ENCODE measurements at places on chromosomes 2 and 18.

DNA sequence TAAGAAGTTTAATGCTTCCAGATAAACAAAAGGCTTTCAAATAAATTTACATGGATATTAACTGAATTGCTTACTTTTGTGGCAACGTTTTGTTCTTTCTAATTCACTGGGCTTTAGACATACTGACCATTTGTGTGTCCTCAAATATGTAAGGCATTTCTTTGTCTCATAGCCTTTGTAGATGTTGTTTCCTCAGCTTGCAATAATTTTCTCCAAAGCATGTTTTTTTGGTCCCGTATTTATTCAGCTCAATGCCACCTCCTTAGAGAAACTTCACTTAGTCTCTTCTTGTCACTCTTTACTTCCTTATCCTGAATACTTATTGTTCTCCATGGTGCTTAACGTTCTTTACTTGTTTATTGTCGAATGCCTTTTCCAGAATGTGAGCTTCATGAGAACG is 98.5 kb downstream of the NUP35 start:
- DNase-seq = no peak

DNA sequence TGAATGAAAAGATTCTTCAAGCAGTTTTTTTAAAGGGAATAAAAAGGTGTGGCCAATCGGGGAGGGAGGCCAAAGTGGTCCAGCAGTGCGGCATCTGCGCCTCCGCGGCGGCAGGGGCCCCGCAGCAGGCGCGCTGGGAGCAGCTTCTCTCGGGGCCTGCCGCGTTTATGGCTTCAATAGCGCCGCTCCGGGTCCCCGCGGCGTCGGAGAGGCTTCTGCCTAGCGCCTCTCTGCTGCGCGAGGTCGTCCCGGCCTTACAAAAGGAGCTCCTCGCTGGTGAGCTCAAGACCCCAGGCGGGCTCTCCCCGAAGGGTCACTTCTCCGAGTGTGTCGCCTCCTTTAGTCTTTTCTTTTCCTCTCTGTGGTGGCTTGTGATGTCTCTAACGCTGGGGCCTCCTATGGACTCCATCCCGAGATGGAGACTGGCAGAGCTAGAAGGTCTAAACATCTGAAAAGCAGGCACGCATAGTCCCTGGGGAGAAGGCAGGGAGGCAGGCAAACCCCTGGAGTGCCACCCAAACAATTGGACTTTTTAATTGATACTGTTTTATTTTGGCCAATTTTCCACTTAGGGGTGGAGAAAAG is 67.1 kb downstream of the SUMO1 start:
- peak; percentile 40 for DNase-seq

GRCh38 chr18:14179306-14179705 is 47.1 kb upstream of the ZNF519 start:
- no peak for DNase-seq

DNA sequence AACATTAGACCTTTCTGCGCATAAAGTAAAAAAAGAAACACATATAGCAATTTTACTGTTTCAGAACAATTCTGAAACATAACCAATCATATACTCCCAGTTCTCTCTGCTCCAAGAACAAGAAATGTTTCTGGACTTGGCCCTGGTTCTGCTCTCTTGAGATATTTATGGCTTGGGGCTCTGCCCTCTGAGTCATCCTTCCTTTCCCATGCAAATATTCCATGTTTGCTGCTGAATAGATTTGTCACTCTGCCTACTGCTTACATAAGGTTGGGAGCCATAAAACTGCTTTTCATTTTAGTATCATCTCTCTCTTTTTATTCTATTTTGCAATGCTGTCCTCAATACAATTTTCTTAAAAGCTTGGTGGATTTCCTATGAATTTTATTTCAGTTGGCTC is 499.6 kb upstream of the ACVR2A start:
- peak; percentile 2 for DNase-seq

GRCh38 chr2:95068256-95068655 is 42.7 kb downstream of the MAL start:
- no peak for DNase-seq

GRCh38 chr2:68698567-68699377 is 35.8 kb upstream of the ARHGAP25 start:
- no peak for DNase-seq

- peak; percentile 68 for DNase-seq
Measured at GRCh38 chr2:105179469-105180372, 61.8 kb upstream of the GPR45 start.

- DNase-seq = no peak
Measured at GRCh38 chr2:232299084-232299483, 79.5 kb upstream of the ALPP start.

DNA sequence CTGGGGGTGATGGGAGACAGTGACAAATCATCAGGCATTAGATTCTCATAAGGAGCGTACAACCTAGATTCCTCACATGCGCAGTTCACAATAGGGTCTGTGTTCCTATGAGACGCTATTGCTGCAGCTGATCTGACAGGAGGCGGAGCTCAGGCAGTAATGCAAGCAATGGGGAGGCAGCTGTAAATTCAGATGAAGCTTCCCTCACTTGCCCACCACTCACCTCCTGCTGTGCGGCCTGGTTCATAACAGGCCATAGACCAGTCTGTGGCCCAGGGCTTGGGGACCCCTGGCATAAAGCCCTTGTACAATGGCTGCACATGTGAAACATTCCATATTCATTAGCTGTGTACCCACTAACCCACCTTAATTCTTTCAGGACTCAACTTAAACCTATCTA is 18.0 kb downstream of the NMUR1 start:
- peak; percentile 45 for DNase-seq

- DNase-seq = no peak
Measured at GRCh38 chr2:3876685-3877084, 173.3 kb downstream of the DCDC2C start.

GRCh38 chr2:240649331-240649730 is 24.1 kb downstream of the GPR35 start:
- no peak for DNase-seq

- DNase-seq = no peak
Measured at GRCh38 chr2:191693166-191693565, 15.2 kb downstream of the NABP1 start.

DNA sequence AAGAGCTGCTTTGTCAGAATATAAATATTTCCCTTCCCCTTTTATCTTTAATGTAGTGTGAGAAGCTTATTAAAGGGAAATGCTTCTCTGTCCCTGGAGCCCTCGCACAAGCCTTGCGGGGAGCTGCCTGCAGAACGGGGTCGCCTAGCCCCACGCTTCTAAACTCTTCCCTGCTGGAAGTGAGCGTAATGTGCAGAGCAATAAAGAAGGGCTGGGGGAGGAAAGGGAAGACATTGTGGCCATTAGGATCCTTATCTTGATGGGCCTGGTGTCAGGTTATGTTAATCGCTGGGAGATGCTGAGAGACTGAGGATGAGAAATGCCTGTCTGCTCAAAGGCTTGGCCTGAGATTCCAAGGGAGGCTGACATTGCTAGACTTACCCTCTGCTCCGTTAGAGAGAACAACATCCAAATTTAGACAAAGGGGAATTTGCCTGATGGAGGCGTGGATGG is 18.9 kb upstream of the FZD7 start:
- DNase-seq = no peak

GRCh38 chr2:44933434-44933951 is 8.0 kb upstream of the SIX3 start:
- no peak for DNase-seq

- peak; percentile 71 for DNase-seq
Measured at GRCh38 chr2:95346231-95346737, 49.1 kb downstream of the KCNIP3 start.

DNA sequence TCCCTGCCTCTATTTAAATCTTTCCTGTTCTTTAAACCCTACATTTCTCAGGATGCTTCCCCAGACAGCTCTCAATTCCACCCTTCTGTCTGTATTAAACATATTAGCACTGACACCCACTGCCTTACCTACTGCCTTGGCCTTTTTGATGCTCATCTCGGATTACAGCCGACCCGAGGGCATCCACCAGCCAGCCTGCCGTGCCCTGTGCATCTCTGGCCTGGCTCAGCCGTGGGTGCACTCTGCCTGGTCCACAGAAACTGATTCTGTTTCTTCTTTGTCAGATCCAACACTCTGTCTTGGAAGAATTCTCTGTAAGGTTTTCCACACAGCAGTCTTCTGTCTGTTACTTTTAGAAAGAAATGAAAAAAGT is 27.2 kb downstream of the TANC1 start:
- DNase-seq = no peak

- peak; percentile 75 for DNase-seq
Measured at GRCh38 chr2:185433824-185434223, 304.8 kb upstream of the FSIP2 start.

GRCh38 chr2:211396815-211397214 is 840.4 kb downstream of the CPS1 start:
- no peak for DNase-seq
